NCI-H345 (cell line): ENCODE measurements at places on chromosomes 12 and 14.

GRCh38 chr12:45681465-45681864 lies 48.0 kb upstream of the ARID2 start:
- DNase-seq, result no peak

GRCh38 chr14:43877351-43877960 lies 629.6 kb downstream of the FSCB start:
- no peak for DNase-seq

DNA sequence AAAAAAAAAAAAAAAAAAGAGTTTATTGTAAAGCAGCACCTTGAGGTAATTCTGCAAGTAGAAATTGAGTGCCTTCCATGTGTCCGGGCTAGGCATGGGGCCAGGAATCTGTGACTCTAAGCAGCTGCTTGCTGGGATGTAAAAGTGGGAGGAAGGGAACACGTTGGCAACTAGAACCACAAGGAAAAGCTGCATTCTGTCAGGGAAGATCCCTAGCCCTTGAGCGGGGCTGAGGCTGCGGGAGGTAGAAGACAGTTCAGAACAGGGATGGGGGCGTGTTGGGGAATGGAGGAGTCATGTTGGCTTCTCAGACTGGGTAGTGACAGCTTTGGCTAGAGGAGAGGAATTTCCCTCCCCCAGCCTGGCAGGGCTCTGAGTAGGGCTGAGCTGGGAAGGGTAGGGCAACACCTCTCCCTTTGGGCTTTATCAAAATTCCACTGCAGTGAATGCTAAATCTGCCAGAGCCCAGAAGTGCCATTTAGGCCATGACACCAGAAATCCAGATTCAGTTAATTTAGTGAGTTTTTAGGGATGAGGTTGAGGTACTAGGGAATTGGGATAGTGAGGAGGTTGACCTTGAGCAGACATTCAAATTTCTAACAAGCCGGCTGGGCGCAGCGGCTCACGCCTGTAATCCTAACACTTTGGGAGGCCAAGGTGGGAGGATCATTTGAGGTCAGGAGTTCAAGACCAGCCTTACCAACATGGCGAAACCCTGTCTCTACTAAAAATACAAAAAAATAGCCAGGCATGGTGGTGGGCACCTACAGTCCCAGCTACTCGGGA lies 3.4 kb upstream of the TRAFD1 start:
- DNase-seq, result no peak

- no peak for DNase-seq
Observed at GRCh38 chr14:92401561-92401960, 78.6 kb downstream of the SLC24A4 start.

DNA sequence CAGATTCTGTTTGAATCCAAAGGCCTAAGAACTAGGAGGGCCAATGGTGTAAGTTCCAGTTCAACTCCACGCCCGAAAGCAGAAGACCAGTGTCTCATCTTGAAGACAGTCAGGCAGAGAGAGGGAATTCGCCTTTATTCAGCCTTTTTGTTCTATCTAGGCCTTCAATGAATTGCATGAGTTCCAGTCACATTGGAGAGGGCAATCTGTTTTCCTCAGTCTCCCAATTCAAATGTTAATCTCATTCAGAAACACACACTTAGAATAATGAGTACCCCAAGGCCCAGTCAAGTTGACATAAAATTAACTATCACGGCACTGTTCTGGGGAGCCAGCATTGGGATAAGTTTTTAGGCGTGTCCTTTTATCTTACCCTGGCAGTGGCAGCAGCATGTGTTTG lies 65.8 kb downstream of the C14orf39 start:
- no peak for DNase-seq

- peak; percentile 77 for DNase-seq
Observed at GRCh38 chr12:57261428-57261865, 10.5 kb upstream of the STAC3 start.

GRCh38 chr14:73386342-73386741 lies 72.0 kb downstream of the NUMB start:
- DNase-seq, result no peak

DNA sequence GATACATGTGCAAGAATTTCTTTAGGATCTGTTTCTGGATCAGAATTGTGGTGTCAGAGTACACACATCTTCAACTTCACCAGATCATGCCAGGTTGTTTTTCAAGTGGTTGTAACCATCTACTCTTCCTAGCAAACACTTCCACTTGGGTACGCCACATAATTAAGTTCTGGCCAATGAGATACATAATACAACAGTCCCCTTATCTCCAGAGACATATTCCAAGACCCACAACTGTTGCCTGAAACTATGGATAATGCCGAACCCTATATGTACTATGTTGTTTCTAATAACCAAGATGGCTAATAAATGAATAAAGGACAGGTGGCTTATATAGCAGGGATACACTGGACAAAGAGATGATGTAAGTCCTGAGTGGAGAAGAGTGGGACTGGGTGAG lies 2.5 kb upstream of the CHPT1 start:
- no peak for DNase-seq

GRCh38 chr14:30988509-30988908 lies 36.9 kb upstream of the AP4S1 start:
- no peak for DNase-seq

GRCh38 chr12:89745286-89745685 lies 36.6 kb upstream of the ATP2B1 start:
- no peak for DNase-seq

GRCh38 chr14:56664811-56665421 lies 85.3 kb downstream of the TMEM260 start:
- no peak for DNase-seq

GRCh38 chr12:117501076-117501869 lies 139.8 kb upstream of the NOS1 start:
- no peak for DNase-seq

- DNase-seq, result peak; percentile 37
Observed at GRCh38 chr12:41919526-41920261, 225.0 kb downstream of the GXYLT1 start.

GRCh38 chr12:81084811-81085350 lies 7.0 kb downstream of the ACSS3 start:
- no peak for DNase-seq

GRCh38 chr14:91947475-91948184 lies at the start of gene FBLN5:
Gene FBLN5 (minus strand): TSS chr14:91947694. CDS start chr14:91947229, 465 bp downstream.
- DNase-seq, result no peak

DNA sequence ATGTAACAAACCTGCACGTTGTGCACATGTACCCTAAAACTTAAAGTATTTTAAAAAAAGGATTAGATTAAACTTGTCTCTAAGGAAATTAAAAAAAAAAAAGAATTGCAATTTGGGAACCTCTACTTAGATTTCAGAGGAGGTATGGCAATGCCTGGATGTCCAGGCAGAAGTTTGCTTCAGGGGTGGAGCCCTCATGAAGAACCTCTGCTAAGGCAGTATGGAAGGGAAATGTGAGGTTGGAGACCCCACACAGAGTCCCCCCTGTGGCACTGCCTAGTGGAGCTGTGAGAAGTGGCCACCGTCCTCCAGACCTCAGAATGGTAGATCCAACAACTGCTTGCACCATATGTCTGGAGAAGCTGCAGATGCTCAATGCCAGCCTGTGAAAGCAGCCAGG lies 279.6 kb upstream of the CCDC196 start:
- DNase-seq, result no peak

GRCh38 chr12:116885491-116885890 lies 4.2 kb upstream of the HRK start:
- no peak for DNase-seq

GRCh38 chr14:85587151-85587711 lies 57.3 kb downstream of the FLRT2 start:
- DNase-seq, result no peak

- DNase-seq, result no peak
Observed at GRCh38 chr12:86914721-86915120, 658.5 kb upstream of the MGAT4C start.

DNA sequence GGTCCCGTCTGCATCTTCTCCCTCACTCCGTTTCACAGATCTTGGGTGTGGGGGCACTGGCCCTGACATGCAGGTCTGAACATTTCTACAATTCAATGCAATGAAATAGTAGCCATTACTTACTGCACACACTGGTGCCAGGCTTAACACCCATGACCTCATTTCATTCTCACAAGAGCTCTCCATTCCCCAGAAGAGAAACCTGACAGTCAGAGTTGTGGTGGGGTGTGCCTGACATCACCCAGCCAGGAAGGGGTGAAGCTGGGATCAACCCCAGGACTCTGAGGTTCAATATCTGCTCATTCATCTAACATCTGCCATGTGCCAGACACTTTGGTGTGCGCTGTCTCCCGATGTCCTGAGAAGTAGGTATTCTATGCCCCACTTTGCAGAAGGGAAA lies 34.7 kb downstream of the MVK start:
- no peak for DNase-seq

- peak; percentile 98 for DNase-seq
Observed at GRCh38 chr12:121917950-121918678, at the start of gene CFAP251. Gene CFAP251 (plus strand): TSS chr12:121918592. CDS start chr12:121921306, 2,714 bp downstream.

GRCh38 chr12:59808317-59808910 lies 212.6 kb downstream of the SLC16A7 start:
- DNase-seq, result peak; percentile 26
